Bronchus fibroblast of lung (primary cell): ENCODE measurements at places on chromosomes 12 and 14. TPM values are rescaled to one million over a fixed set of nuclear protein-coding genes. Genes with fewer than 3 reads are reported as not detected.

The KRT72 gene
- total RNA-seq, result not detected in 2 replicates

The SNRNP35 gene
- 12.0 and 16.3 TPM in 2 replicates for total RNA-seq

The SEC23A gene
- total RNA-seq, result 205 and 253 TPM in 2 replicates

The ZFHX2 gene
- total RNA-seq, result 0.15 and 0.17 TPM in 2 replicates

The BDKRB2 gene
- total RNA-seq, result 9.2 and 9.5 TPM in 2 replicates

The PTPN11 gene
- 46.4 and 62.4 TPM in 2 replicates for total RNA-seq
